ENCODE measurements at places on chromosomes 12 and 14.

DNA sequence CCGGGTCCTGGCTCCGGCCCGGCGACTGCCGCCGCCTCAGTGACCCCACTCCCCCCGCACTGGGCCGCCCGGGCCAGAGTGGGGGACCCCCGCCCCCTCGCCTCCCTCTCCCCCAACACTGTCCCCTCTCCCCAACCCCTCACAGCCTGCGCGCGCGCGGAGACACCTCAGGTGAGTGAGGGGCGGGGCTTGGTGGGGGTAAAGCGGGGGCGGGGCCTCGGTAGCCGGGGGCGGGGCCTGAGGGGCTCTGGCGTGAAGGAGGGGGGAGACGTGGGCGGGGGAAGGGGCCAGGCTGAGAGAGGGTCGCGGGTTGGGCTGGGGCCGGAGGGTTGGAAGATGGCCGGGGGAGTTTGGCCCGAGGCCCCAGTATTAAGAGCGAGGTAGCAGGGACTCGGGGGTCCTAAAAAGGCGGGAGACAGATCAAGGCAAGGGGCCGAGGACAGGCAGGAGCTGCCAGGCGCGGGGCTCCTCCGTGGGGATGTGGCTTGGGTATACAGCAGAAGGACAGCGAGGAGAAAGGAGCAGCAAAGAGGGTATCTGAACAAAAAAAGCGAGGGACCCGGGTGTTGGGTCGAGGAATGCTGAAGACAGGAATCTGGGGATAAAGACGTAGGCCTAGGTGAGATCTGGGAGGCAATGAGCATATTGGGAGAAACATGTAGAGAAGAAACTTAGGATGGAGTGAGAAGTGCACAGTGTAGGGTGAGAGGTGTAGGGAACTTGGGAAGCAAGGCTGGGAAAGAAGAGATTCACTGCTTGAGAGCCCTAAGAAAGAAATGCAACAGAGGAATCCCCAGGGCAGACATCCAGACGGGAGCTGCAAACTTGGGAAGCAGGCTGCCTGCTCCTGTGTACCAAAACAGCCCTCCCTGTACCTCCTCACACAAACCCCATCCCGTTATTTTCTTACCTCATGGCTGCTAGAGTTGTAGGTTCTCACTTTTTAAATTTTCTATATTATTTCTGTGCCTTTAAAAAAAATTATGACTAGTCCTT, 10.8 kb downstream of the SUOX start:
- DNase-seq = peak; percentile 4

- DNase-seq = no peak
Observed at GRCh38 chr12:123815968-123816367, 53.9 kb downstream of the DNAH10 start.

- DNase-seq = no peak
Observed at GRCh38 chr14:57736391-57736790, 129.5 kb downstream of the SLC35F4 start.

- no peak for DNase-seq
Observed at GRCh38 chr14:84024231-84024820, 1505.6 kb upstream of the FLRT2 start.

- no peak for DNase-seq
Observed at GRCh38 chr12:51949342-51950030, 2.0 kb upstream of the ACVR1B start.

DNA sequence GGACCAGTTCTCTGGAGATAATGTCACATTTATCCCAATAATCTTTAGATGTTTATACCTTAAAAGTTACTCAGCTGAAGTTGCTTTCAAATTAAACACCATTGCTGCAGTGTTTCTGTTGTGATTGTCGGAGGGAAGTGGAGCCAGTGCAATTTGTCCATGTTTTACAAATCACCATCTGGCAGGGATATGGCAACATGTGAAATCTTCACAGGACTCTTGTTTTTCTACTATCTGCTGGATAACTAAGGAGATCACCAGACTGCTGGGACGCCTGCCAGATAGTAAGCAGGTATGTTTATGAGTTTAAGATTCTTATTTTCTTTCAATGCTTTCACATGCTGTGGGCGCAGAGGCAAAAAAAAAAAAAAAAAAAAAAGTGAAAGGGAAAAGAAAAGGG, 100.3 kb upstream of the SOX5 start:
- DNase-seq = no peak

- DNase-seq = no peak
Observed at GRCh38 chr14:84446250-84446649, 1083.7 kb upstream of the FLRT2 start.

- DNase-seq = peak; percentile 63
Observed at GRCh38 chr12:89948271-89949175, 239.9 kb upstream of the ATP2B1 start.

DNA sequence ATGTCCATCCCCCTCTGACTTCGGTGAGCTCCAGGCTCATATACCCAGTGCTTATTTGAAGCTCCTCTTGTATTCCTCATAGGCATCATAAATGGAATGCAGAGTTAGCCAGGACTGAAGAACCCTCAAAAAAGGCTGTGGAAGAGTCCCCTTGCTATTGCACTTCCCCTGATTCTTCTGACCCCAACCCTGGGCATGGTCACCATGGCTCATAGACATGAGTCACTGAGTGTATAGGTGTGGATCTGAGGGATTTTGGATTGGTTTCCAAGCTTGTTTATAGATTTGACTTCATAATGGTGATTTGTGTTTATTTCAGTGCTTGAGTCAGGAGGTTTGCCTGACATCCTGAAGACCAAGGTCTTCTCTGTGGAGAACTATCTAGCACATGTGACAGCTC, 98.4 kb upstream of the SLC38A2 start:
- no peak for DNase-seq

- peak; percentile 76 for DNase-seq
Observed at GRCh38 chr12:54032627-54033100, at the start of gene HOXC5. Gene HOXC5 (plus strand): TSS chr12:54033050. CDS start chr12:54033123, 73 bp downstream.

DNA sequence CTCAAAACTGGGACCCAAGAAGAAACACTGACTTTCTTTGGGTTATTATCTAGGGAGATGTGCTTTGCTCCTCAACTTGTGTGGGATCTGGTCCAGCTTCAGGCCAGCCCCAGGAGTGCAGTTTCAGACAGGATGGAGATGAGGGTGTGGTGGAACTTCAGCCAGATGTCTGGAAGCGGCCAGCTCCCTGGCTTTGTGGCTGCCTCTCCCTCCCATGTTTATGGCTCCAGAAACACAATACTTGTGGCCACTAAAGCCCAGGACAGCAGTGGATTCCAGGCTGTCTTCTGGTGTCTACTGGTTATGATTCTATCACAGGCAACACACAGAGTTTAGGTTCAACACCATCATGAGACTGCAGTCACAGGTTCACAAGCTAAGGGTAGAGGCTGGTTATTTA, 44.2 kb upstream of the EMP1 start:
- DNase-seq = no peak

DNA sequence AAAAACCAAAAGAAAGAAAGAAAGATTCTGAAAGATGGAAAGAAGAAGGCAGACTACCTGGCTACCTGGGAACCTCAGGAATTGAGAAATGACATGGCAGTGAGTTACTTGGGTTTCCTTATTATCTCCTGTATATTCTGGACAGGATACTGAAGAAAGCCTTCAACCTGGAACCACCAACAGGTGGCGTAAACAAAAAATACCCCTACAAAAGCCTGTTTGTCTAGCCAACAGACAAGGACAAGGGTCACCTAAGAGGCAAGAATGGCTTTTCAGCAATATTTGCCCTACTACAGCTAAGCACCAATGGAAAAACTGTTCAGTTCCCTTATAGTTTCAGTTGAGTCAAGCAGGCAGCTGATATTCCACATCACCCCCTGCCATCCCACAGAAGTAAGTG, 274.9 kb downstream of the GPHN start:
- DNase-seq = no peak

Data from kidney glomerular epithelial cell (primary cell).